ENCODE measurements at places on chromosomes 4 and X. TPM values are rescaled to one million over a fixed set of nuclear protein-coding genes. Genes with fewer than 3 reads are reported as not detected.

The SPRY1 gene
- total RNA-seq = 0.74 TPM

The ARMCX6 gene
- total RNA-seq = 46.9 TPM

The ZFP92 gene
- 0.54 TPM for total RNA-seq

The SULT1E1 gene
- total RNA-seq = not detected

The CTAG2 gene
- not detected for total RNA-seq

The FAM9C gene
- total RNA-seq = not detected

The NLGN4X gene
- not detected for total RNA-seq

The CNKSR2 gene
- 3.1 TPM for total RNA-seq

The RHOH gene
- total RNA-seq = not detected

The MAP9 gene
- 2.2 TPM for total RNA-seq

The PTCHD1 gene
- not detected for total RNA-seq

All from A549 treated with RU486 at 1 μM for 4 hours (cell line).